Anterior cingulate cortex (tissue), 58 donors: ENCODE measurements at places on chromosomes 7 and 10.

GRCh38 chr7:42070068-42070467 lies 166.9 kb downstream of the GLI3 start:
- no peak for DNase-seq

DNA sequence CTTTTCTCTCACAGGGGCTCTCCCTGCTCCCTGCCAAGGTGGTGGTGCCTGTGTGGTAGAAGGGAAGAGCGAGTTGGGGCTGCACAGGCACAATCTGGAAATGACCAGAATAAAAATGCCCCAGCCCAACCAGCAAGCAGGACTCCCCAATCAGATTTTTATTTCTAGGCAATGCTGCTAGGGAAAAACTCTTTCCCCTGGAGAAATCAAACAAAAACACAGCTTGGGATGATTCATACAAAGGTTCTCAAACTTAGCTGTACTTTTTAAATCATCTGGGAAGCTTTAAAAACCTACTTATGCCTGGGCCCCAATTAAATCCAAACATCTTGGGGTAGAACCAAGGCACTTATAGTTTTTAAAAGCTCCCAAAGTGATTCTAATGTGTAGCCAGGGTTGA lies 243.2 kb downstream of the HTR7 start:
- no peak for DNase-seq

- DNase-seq = no peak
Measured at GRCh38 chr10:68253346-68253745, 21.4 kb upstream of the ATOH7 start.

DNA sequence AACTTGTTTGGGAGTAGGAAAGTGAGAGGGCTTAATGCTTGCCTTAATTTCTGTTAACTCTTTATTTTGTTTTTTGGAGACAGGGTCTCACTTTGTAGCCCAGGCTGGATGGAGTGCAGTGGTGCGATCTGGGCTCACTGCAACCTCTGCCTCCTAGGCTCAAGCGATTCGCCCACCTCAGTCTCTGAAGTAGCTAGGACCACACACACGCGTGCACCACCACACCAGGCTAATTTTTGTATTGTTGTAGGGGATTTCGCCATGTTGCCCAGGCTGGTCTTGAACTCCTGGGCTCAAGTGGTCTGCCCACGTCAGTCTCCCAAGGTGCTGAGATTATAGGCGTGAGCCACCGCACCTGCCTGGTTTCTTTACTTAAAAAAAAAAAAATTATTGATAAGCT lies 1.9 kb downstream of the PPP2R2D start:
- no peak for DNase-seq

DNA sequence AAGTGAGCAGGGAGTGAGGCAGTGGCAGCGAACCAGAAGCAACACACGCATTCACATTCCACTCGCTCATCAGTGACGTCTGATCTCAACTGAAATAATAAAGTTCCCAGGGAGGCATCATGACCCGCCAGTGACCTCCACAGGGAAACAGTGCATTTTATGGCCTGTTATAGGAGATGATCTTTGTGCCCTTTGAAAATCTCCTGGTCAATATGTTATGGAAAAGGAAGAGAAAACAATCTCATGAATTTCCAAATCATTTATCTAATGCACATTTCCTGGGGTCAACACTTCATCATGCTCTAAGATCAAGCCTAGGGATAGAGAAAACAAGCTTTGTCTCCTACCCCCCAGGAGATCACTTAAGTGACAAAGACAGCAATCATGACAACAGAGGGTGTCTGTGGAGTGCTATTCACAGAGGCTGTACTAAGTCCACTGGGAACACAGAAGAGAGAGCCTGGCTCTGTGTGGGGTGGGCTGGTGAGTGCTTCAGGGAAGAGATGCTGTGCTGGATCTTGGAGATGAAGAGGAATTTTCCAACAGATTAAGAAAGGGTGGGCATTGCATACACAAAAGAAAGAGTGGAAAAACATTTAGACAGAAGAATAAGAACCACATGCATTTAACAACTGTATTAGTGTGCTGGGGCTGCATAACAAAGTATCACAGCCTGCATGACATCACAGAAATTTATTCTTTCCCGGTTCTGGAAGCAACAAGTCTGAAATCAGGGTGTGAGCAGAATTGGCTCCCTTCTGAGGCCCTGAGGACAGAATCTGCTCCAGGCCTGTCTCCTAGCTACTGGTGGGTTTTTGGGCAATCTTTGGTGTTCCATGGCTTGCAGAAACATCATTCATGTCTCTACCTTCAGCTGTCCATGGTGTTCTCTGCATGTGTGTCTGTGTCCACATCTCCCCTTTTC lies 613.9 kb upstream of the IGFBP3 start:
- DNase-seq = no peak

DNA sequence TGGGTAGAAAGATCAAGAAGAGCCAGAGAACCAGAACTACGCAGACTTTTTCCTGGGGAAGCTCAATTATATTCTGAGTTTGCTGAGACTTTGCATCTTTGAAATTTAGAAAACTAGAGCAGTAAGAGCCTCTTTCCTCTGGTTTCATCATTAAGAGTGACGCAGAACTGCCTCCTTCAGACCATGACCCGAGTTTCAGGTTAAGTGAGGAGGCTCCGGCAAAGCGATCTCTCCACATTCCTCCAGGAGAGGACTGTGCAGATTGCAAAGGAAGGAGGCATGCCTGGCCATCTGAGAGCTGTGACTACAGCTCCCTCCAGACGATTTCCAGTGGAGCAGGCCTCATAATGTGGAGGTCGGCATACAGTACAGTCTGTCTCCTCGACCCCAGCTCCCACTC lies 115.8 kb upstream of the LANCL2 start:
- DNase-seq = no peak

- DNase-seq = no peak
Measured at GRCh38 chr7:108078211-108078673, 51.9 kb downstream of the LAMB4 start.

DNA sequence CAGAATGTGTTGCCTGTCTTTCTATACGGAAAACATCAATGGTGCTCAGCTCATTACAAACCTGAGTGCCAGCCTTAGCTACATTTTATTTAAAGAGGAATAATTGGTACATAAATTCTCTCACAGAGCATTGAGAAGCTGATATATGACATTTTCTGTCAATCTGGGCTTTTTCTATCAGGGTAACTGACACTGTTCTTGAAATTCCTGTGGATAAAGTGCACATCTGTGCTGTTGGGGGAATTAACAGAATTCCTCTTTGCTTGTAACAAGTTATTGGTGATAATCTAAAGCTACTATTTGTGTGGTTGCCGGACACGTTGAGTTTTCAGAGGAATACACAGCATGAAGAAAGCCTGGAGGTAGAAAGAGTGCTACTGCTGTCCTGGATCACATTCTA lies 668.6 kb downstream of the SORCS1 start:
- DNase-seq = no peak

GRCh38 chr7:133549633-133550032 lies 296.8 kb downstream of the EXOC4 start:
- no peak for DNase-seq

GRCh38 chr7:96794063-96794462 lies 84.4 kb upstream of the SEM1 start:
- no peak for DNase-seq

GRCh38 chr7:120799147-120799546 lies 58.8 kb downstream of the TSPAN12 start:
- DNase-seq = no peak

DNA sequence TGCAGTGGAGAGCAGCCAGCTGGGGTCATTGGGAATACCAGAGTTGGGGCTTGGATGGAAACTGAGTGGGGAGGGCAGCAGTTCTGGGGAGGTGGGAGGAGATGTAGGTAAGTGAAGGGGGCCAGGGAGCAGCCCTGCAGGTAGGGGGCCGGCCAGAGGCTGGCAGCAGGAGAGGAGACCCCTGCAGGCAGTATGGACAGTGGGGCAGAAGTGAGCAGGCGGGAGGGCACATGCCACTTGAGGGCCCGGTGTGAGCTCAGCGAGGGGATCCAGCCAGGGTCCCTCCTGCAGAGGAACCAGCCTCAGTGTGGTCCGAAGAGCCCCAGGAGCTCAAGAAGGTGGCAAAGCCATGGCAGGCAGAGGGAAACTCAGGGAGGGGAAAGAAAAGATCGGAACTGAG lies 75.4 kb downstream of the WDR11 start:
- no peak for DNase-seq
